WTC11 (cell line): ENCODE measurements at places on chromosomes 5 and 9.

DNA sequence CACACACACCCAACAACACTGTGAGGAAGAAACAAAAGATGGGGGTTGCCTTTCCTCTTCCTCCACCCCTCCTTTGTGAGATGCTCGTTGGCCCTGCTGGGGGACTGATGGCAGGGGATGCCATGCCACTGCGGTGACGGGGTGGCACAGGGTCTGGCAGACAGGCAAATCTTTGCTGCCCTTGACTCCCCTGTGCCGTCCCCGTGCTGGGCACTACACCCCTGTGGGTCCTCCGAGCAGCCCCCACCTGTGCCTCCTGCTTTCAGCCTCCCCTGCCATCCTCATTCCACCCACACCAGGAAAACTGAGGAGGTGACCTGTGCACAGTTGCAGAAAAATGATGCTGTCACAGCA lies 40.2 kb upstream of the IER5L start:
- no peak for DNase-seq

DNA sequence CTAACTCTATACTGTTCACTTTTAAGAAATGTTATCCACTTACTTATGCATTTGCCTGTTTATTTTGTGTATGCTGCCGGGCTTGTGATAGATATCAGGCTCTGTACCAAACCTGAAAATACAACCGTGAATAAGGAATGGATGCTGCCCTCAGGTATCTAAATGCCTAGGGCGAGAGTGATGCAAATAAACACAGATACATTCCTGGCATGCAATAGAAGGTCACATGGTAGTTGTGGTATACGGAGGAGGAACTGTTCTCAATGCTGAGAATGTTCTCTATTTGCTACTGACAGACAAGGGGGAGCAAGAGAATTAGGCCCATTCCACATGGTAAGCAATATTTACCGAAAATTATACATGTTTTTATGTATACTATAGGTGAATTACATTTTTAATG lies 227.8 kb downstream of the ICE1 start:
- no peak for DNase-seq

DNA sequence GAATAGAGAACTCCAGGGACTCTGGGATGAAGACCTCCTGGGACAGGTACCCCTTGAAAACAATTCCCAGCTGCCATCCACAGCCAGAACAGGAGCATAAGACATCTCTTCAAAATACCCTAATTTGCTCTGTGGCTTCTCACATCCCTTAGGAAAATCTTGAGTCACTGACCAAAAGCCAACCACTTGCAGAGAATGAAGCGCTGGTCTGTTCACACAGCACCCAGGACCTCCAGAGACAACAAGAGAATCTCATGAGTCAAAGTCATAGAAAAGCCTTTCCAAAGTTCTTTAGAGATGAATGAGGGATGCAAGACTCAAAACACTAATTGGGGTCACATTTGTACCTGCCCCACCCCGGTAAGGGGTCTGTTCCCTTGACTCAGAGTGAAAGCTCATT lies 210.6 kb downstream of the SEMA5A start:
- DNase-seq: no peak

DNA sequence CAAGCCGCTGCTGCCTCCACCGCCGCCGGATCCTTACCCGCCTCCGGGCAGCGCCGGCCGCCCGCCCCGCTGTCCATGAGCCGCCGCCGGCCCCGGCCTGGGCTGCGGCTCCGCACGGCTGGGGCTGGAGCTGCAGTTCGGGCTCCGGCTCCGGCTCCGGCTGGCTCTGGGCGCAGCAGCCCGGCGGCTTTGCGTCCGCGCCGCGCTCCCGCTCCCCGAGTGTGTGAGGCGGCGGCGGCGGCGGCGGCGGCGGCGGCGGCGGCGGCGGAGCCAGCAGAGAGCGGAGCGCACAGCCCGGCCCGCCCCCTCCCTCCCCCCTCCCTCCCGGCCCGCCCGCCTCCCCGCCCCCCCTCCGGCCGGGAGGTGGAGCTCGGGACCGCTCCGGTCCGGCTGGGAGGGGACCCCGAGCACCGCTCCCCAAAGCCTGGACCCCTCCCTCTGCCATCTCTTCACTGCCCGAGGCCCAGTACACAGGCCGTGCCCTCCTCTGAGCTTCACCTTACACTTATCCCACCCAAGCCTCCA lies at the start of gene PCDH1:
Gene PCDH1, minus strand, starts transcription at position 225 of the 525 bp plus-strand sequence. Its CDS starts 148 bp downstream, at position 77.
- peak; percentile 36 for DNase-seq

DNA sequence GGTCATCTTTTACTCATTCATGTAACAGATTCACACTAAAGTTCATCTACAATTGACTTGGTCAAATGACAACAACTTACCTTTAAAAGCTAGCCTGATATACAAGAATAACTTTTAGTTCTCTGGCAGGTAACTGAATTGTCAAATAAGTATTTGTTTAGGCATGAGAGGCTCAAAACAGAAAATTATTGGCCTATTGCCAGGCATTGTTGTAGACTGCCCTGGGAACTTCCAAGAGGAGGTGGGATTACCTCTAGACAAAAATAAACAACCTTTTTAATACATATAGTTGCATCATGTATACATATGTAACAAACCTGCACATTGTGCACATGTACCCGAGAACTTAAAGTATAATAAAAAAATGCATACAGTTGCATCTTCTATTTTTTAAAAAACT lies 18.2 kb upstream of the SLCO4C1 start:
- DNase-seq: no peak

DNA sequence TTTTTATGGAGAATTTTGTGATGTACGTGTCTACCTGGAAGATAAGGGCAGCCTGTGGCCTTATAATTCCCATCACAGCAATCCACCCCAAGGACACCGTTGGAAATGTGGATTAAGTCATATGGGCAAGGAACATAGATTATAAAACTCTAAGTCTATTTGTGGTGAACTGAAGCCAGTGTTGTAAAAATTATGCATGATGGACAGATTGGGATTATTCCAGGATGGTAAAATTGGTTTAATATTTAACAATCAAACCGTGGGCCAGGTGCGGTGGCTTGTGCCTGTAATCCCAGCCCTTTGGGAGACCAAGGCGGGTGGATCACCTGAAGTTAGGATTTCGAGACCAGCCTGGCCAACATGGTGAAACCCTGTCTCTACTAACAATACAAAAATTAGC lies 12.9 kb upstream of the SLC6A19 start:
- no peak for DNase-seq

GRCh38 chr5:13081116-13081515 lies 863.4 kb downstream of the DNAH5 start:
- no peak for DNase-seq

DNA sequence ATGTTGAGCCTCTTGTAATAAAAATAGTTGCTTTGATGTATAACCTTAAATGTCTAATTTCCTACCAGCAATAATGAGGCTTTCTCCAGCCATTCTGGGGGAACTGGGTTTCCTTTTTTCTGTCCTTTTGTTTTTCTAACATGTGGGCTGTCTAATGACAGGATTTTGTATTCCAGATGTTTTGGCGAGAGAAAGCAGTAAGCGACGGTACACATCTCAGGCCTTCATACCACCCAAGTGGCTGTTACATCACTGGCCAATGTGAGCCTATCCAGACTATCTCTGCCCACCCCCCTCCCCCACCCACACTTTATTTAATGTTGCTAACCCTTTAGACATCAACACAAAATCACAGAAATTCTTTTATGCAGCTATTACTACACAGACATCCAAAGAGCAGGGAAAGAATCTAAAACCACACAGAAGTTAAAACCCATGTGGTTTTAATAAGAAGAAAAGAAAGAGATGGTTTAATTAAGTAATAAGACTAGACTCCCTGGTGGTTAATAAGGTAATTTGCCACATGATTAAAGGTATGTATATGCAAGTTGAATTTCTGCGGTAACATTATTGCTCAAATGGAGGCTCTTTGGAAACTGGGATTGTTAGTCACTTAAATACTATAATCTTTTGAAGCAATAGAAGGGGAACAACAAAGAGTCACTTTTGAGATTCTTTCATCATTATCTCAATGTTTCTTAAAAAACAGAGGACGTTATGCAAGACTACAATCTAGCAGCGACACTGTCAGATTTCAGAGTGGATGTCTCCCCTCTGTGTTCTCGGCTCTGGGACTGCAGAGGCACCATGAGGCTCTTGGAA lies 365.1 kb downstream of the ENC1 start:
- DNase-seq: no peak

DNA sequence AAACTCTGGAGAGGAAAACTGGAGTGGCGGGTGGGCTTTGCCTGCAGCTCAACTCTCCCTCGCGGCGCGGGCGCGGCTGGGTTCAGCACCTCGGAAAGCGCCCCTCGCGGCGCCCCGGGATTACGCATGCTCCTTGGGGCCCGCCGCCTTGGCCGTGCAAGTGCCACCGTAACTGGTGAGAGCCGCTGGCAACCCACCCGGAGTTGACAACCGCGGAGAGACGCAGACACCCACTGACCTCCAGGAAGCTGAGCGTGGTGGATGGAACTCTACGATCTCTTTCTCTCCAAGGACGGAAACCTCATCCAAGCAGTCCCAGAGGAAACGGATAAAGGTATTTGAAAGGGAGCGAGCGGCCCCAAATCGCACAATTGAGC lies 194 bp upstream of the RXFP3 start:
- peak; percentile 87 for DNase-seq

GRCh38 chr9:68869022-68869421 lies 144.9 kb downstream of the PRKACG start:
- DNase-seq: peak; percentile 42

DNA sequence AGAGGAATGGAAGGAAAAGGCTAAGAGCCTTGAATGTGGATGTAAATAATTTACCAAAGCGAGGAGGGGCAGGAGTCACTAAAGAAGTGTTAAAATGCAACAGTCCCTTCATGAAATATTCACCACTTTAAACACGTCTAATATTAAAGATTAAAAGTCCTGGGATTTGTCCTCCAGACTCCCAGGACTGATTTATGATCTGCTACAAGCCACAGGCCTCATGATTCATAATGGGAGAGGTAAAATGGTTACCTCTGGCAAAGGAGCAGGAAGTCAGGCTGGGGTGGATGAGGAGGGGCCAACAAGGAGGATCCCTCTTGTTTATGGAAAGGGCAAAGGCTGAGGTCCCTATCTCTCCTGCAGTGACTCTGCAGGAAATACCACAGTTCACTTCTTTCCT lies 292.4 kb downstream of the TRIM32 start:
- no peak for DNase-seq

GRCh38 chr5:80141147-80141671 lies 106.1 kb downstream of the THBS4 start:
- DNase-seq: peak; percentile 72

DNA sequence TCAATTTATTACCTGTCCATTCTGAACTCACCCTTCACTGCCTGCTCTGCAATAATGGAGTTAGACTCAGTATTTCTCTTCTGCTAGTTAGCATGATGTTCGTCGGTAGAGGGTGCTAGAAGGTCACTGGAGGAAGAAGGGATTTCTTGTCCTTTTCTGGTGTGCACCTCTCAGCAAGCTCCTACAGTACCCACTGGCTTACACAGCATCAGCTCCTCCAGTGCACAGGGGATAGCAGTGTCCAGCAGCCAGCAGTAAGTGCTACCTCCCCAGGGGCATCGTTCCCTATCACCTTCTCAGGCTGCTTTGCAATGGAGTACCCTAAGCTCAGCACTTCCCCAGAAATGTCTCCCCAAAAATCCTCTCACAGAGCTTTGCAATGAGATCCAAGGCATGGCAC lies 45.9 kb upstream of the APC start:
- peak; percentile 49 for DNase-seq

DNA sequence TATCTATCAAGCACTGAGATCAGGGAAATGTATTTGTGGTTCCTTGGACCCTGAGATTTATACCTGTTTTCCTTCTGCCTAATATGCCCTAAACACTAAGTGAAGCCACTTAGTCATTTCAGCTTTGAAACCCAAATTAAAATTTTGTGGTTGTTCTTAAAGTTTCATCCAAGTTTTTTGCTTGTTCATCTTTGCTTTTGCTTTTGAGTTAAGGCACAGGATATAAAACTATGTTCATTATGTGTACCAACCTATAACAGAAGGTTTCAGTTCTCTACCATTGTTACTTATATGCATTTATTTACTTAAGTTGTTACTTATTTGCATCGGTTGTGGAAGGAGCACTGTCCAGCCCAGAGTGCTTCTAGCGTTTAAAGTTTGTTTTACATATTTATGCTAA lies 382.3 kb downstream of the PTPRD start:
- DNase-seq: no peak

GRCh38 chr9:86645303-86645702 lies 291.1 kb upstream of the TUT7 start:
- DNase-seq: no peak

- no peak for DNase-seq
These were observed 26.3 kb downstream of the CNTFR start for GRCh38 chr9:34563262-34563661.

GRCh38 chr5:43192558-43193180 lies 644 bp downstream of the NIM1K start:
- no peak for DNase-seq

DNA sequence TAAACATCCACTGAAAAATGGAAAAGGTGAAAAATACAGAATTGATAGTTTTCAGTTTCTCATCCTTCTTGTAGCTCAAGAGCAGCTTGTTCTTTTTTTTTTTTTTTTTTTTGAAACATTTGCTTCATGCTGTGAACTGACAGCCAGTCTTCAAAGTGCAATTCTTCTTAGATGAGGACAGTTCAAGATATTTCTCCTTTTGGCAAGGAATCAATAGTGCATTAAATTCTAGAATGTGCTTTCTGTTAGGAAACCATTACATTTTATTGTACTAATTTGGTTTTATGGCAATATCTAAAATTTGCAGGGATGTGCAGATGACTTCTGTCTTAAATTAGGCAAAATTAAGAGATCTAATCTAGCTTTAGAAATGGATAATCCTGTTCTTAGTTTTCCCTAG lies 969.3 kb upstream of the ACO1 start:
- DNase-seq: no peak
